Activated T-helper 2 cell treated with anti-CD3 and anti-CD28 coated beads, Interferon-gamma antibody, Interleukin-2, Interleukin-4, amounts not matched to agents 10 μg/mL and 5 μg/mL and 100 μg/mL, durations not matched to agents 14 hours and 24 hours and 36 hours (primary cell): ENCODE measurements at places on chromosomes 7 and 10.

DNA sequence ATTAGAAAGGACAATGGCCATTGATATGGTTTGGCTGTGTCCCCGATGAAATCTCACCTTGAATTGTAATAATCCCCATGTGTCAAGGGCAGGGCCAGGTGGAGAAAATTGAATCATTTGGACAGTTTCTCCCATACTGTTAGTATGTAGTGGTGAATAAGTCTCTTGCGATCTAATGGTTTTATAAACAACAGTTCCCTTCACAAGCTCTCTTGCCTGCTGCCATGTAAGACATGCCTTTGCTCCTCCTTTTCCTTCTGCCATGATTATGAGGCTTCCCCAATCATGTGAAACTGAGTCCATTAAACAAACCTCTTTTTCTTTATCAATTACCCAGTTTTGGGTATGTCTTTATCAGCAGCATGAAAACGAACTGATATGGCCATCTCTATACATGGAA, 302.7 kb downstream of the SFMBT2 start:
- H3K36me3 ChIP-seq: no peaks in the 10 kb centered on the region
- peaks cover 11% of the 10 kb centered on the region for H3K27me3 ChIP-seq
- no peak for DNase-seq
- H3K27ac ChIP-seq: no peak overlapping the region
- peaks cover 14% of the 10 kb centered on the region for H3K4me1 ChIP-seq

DNA sequence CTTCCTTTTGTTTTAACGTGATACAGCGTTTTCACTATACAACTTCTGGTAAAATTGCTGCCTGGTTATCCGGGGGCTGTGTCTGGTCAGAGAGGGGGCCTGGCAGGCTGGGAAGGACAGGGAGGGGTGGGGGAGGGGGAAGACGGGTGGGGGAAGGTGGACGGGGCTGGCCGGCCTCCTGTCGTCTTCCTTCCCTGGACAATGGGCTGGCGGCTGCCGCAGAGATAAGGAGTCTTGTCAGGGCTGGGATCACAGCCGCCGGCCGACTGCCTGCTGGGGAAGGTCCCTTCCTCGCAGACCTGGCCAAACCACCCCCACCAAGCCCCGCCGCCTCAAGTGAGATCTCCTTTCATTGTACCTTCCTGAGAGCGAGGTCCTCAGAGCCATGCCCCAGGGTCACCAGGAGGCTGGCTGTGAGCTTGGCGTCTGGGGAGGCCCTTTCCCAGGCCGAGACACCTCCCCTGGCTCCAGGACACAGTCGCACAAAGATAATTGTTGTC, 151.2 kb upstream of the TNRC18 start:
- no peak overlapping the region for H3K4me3 ChIP-seq
- H3K36me3 ChIP-seq: no peaks in the 10 kb centered on the region
- H3K27ac ChIP-seq: no peak overlapping the region
- peaks cover 27% of the 10 kb centered on the region for H3K27me3 ChIP-seq
- DNase-seq: no peak

DNA sequence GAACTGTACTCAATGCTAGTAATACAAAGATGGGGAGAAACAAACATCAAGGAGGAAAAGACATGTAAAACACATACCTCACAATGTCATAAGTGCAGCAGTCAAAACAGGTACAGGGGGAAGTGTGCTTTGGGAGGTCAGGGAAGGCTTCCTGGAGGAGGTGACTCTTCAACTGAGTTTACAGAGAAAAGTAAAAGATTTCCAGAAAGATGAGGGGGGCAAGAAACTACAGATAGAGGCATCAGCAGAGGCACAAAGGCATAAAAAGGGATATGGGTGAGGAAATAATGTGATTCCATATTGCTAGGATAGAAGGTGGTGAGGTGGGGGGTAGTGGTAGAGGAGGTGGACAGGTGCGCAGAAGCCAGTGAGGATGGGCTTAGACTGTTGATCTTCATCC, 95.0 kb downstream of the LSM5 start:
- no peak overlapping the region for H3K4me3 ChIP-seq
- no peak overlapping the region for H3K27ac ChIP-seq
- no peaks in the 10 kb centered on the region for H3K27me3 ChIP-seq
- no peak for DNase-seq
- no peaks in the 10 kb centered on the region for H3K4me1 ChIP-seq
- no peaks in the 10 kb centered on the region for H3K36me3 ChIP-seq

GRCh38 chr10:32054094-32054493, 2.1 kb downstream of the KIF5B start:
- H3K4me1 ChIP-seq: peaks cover 54% of the 10 kb centered on the region
- H3K27ac ChIP-seq: peak overlapping the region; percentile 90
- H3K36me3 ChIP-seq: peaks cover 56% of the 10 kb centered on the region
- H3K27me3 ChIP-seq: no peaks in the 10 kb centered on the region
- DNase-seq: no peak

DNA sequence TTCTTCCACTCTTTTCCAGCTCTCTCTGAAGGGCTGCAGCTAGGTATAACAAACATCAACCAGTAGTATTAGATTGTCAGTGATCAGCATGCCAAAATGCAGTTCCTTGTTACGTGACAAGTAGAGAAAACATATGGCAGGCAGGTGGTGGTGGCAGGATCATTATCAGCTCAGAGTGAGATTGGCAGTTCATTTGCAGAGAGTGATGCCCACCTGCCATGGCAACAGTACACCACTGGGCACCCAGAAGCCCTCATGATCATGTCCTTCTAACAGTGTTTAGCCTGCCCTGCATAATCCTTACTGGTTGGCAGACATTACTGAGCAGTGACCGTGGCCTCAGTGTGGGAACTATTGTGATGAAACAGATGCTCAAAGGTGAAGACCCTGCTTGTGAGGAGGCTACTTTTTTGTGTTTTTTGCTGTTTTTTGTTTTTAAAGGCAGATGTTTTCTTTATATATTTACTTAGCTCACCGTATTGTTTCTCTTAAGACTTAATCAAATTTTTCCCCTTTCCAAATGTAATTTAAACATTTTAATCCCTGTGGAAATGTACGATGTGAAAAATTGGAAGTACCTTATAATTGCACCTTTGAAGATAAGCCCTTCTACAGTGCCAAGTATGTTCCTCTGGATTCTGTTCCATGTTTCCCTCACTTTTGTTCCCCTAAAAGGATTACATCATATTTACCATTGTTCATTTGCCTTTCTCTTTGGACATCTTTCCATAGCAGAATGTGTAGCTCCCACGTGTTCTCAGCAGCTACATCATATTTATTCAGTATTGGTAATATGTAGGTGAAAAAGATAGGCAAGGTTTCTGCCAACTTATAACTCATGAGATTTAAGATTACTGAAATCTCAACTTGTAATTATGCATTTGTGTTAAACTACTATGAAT, 179.6 kb downstream of the SND1 start:
- H3K4me3 ChIP-seq: no peak overlapping the region
- no peak for DNase-seq
- no peak overlapping the region for H3K27ac ChIP-seq
- peaks cover 6% of the 10 kb centered on the region for H3K4me1 ChIP-seq
- no peaks in the 10 kb centered on the region for H3K27me3 ChIP-seq
